ENCODE measurements at places on chromosomes 12 and 14.

- DNase-seq, result no peak
Observed at GRCh38 chr12:41026151-41026550, 162.0 kb upstream of the PDZRN4 start.

DNA sequence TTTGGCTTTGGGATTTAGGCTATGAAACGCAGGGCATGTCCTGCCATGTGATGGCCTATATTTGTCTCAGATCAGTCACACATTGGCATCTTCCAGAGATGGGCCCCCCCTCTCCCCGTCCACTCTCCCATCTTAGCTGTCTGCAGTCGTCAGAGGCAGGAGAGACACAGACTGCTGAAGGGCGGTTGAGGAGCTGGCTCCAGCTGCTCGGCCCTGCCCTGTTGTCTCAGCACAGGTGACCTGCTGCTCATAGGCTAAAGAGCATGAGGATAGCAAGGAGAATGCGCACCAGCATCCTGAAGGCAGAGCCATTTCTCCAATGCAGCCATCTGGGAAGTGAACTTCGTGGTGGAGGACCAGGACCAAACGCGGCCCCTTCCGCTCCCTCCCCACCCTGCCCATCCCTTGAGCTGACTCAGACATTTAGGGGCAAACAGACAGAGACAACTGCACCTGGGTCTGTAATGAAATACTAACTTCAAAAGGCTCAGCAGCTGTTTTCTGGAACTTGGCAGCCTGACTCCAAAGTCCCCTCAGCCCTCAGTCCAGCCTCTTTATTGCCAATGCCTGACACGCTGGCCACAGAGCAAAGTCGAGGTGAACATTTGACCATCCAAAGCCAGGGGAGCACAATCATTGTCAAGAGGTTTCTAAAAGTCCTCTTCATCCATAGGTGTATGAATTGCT, 22.3 kb downstream of the FZD10 start:
- no peak for DNase-seq

GRCh38 chr12:46676396-46676795, 149.4 kb downstream of the SLC38A4 start:
- no peak for DNase-seq

DNA sequence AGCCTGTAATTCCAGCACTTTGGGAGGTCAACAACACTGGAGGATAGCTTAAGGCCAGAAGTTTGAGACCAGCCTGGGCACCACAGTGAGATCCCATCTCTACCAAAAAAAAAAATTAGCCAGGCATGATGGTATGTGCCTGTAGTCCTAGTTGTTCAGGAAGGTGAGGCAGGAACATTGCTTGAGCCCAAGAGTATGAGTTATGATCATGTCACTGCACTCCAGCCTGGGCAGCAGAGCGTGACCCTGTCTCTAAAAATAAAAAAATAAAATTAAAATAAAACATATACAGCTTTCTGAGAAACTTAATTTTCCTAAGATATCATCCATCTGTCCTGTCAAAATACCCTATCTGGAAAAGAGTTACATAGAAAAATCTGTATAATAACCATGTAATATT, 38.9 kb downstream of the EML5 start:
- DNase-seq, result no peak

GRCh38 chr12:4137015-4137414, 136.5 kb upstream of the CCND2 start:
- DNase-seq, result no peak

Data from GM13976 (cell line).